ENCODE measurements at places on chromosomes 1 and 21.

- H3K4me1 ChIP-seq: no peaks in the 10 kb centered on the region
- no peak overlapping the region for H3K27ac ChIP-seq
- DNase-seq: no peak
- no peak overlapping the region for H3K4me3 ChIP-seq
- no peaks in the 10 kb centered on the region for H3K27me3 ChIP-seq
Measured at GRCh38 chr1:4177425-4178150, 277.5 kb upstream of the C1orf174 start.

DNA sequence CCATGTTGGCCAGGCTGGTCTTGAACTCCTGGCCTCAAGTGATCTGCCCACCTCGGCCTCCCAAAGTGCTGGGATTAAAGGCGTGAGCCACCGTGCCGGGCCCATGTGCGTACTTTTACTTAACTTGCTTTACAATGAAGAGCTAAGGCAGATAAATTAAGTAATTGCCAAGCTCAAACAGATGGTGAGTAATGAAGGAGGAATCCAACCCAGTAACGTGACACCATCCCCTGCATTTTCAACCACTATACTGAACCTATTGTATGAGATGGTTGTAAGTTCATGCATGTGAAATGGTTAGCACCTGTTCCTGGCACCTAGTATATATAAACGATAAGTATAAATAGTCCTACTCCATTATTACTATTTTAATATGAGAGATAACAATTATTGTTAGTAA is 588.0 kb upstream of the BEND5 start:
- no peaks in the 10 kb centered on the region for H3K27me3 ChIP-seq
- H3K36me3 ChIP-seq: no peaks in the 10 kb centered on the region
- no peak overlapping the region for H3K27ac ChIP-seq
- no peaks in the 10 kb centered on the region for H3K4me1 ChIP-seq
- DNase-seq: no peak
- H3K4me3 ChIP-seq: no peak overlapping the region

- H3K27me3 ChIP-seq: no peaks in the 10 kb centered on the region
- H3K4me3 ChIP-seq: no peak overlapping the region
- H3K27ac ChIP-seq: peak overlapping the region; percentile 67
- peaks cover 60% of the 10 kb centered on the region for H3K4me1 ChIP-seq
Measured at GRCh38 chr1:214473387-214473786, 78.0 kb downstream of the PTPN14 start.

DNA sequence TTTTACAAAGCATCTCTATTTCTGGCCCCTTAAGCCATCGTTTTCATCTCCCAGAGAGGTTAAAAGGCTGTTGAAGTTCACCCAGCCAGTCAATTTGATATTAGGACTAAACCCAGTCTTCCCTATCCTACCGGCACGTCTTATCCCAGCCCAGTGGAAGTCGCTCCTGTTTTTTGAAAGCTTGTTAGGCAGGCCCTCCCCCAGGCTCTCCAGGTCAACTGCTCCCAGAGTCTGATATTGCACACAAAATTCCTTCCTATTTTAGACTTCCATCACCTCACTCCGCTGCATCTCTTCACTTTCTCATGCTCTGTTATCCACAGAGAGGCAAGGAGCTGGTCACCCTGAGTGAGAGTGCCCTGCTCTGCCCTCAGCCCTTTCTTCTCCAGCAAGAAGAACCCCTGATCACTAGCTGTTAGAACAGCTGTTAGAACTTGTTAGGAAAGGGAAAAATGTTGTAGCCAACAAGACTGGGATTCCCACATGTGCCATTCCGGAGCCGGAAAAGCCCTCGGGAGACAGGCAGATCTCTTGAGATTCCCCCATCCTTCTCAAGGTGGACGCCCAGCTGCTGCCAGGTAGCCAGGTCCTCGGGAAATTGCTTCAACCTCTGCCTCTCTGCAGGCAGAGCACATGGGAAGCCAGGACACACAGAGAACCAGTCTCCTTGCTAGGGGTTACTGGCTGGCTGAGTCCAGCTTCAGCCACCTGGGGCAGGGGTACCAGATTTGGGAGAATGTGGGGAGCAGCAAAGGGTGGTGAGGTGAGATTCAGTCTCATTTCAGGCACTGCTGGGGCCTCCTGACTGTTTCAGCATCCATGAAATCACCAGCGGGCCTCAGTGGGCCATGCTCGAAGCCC is 25.7 kb downstream of the PLXNA2 start:
- H3K36me3 ChIP-seq: peaks cover 19% of the 10 kb centered on the region
- DNase-seq: no peak
- H3K4me1 ChIP-seq: peaks cover 68% of the 10 kb centered on the region
- peak overlapping the region; percentile 79 for H3K27ac ChIP-seq

DNA sequence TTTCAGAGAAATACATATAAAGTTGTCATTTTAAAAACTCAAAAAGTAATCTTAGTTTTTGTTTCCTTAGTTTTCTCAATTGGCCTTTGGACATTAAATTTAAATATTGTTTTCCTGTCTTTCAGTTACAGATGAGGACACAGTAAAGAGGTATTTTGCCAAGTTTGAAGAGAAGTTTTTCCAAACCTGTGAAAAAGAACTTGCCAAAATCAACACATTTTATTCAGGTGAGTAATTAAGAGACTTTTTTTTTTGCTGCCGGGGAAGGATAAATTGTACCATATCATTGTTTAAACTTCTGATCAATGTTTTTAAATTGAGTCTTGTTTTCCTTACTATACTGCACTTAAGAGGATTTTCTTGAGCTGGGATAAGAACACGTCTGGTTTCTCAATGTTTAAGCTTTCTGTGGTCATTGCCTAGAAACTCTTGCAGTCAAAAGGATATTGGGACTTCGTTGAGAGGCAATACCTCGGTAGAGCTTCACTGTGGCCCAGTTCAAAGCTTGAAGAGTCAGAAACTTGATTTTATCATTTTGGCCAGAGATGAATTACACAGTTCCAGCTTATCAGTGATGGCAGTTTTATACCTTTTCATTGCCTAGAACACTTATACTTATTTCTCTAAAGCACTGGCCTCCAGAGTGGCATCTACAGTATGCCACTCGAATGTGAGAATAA is 124.9 kb upstream of the KIAA1614 start:
- no peak overlapping the region for H3K27ac ChIP-seq
- 0 out of 2 replicates have a peak, but pooled peaks cover 7% of the 10 kb centered on the region for H3K36me3 ChIP-seq
- H3K4me1 ChIP-seq: peaks cover 2% of the 10 kb centered on the region
- DNase-seq: no peak
- no peak overlapping the region for H3K4me3 ChIP-seq

- H3K27me3 ChIP-seq: no peaks in the 10 kb centered on the region
- DNase-seq: no peak
- H3K36me3 ChIP-seq: no peaks in the 10 kb centered on the region
- no peak overlapping the region for H3K27ac ChIP-seq
- no peaks in the 10 kb centered on the region for H3K4me1 ChIP-seq
- no peak overlapping the region for H3K4me3 ChIP-seq
Measured at GRCh38 chr1:58864654-58865053, 80.8 kb upstream of the JUN start.

GRCh38 chr1:3548895-3549294 is 62.4 kb downstream of the MEGF6 start:
- H3K4me3 ChIP-seq: no peak overlapping the region
- no peak overlapping the region for H3K27ac ChIP-seq
- H3K4me1 ChIP-seq: no peaks in the 10 kb centered on the region
- no peak for DNase-seq

DNA sequence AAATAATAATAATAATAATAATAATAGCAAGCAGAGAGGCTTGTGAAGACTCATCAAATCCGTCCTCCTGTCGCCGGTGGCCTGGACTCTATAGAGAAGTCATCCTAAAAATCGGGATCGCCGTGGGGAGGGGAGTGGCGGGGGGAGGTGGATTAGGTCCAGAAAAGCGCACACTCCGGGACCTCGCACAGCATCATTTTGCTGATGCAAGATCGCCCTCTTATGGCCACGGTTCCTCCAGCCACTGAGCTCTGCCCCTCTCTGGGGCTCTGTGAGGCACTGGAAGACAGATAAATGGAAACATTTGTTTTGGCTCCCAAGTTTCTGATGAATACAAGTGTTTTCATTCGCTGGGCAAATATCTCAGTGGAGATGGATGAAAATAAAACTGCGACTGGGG is 612.0 kb downstream of the MATN1 start:
- no peak overlapping the region for H3K27ac ChIP-seq
- no peaks in the 10 kb centered on the region for H3K27me3 ChIP-seq
- no peaks in the 10 kb centered on the region for H3K4me1 ChIP-seq

GRCh38 chr1:209772126-209772525 is 12.2 kb downstream of the C1orf74 start:
- no peak overlapping the region for H3K4me3 ChIP-seq
- H3K36me3 ChIP-seq: no peaks in the 10 kb centered on the region
- no peak overlapping the region for H3K27ac ChIP-seq
- peaks cover 18% of the 10 kb centered on the region for H3K4me1 ChIP-seq
- peak; percentile 53 for DNase-seq
- no peaks in the 10 kb centered on the region for H3K27me3 ChIP-seq

- DNase-seq: no peak
- H3K27ac ChIP-seq: no peak overlapping the region
Measured at GRCh38 chr1:6695868-6696267, 5.7 kb downstream of the DNAJC11 start.

- H3K36me3 ChIP-seq: no peaks in the 10 kb centered on the region
- H3K27ac ChIP-seq: peak overlapping the region; percentile 80
- H3K4me1 ChIP-seq: no peaks in the 10 kb centered on the region
- H3K4me3 ChIP-seq: no peak overlapping the region
- no peaks in the 10 kb centered on the region for H3K27me3 ChIP-seq
- no peak for DNase-seq
Measured at GRCh38 chr21:46061518-46061917, 36.4 kb upstream of the COL6A2 start.

DNA sequence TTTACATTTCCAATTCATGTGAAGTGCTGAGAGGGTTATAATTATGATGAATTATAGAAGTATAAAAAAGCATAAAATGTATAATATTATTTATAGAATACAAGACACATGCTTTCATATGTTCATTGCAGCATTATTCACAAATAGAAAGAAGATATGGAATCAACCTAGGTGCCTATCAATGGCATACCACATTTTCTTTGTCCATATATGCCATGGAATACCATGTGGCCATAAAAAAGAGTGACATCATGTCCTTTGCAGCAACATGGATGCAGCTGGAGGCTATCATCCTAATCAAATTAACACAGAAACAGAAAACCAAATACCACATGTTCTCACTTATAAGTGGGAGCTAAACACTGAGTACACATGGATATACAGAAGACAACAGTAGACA is 85.1 kb upstream of the C1orf105 start:
- no peak overlapping the region for H3K4me3 ChIP-seq
- no peak overlapping the region for H3K27ac ChIP-seq
- no peaks in the 10 kb centered on the region for H3K27me3 ChIP-seq
- no peaks in the 10 kb centered on the region for H3K4me1 ChIP-seq
- H3K36me3 ChIP-seq: no peaks in the 10 kb centered on the region

DNA sequence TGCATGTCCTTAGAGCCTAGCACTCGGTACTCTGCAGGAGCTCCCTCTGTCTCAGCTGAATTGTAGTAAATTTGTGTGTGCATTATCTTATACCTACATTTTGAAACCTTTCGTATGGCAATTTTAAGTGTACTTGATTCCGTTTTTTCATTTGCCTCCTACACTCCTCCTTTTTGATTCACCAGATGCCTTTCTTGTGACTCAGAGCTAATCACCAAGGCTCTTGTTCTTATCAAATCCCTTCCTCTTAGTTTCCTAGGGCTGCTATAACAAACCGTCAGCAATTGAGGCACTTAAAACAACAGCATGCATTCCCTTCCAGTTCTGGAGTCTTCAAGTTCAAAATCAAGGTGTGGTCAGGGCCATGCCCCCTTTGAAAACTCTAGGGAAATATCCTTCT is 261.0 kb downstream of the ASTN1 start:
- no peak for DNase-seq
- H3K4me3 ChIP-seq: no peak overlapping the region
- H3K27ac ChIP-seq: no peak overlapping the region

- H3K27ac ChIP-seq: no peak overlapping the region
- H3K36me3 ChIP-seq: no peaks in the 10 kb centered on the region
- no peak overlapping the region for H3K4me3 ChIP-seq
- no peak for DNase-seq
- H3K27me3 ChIP-seq: peaks cover 6% of the 10 kb centered on the region
Measured at GRCh38 chr21:44564099-44564498, 5.5 kb upstream of the KRTAP10-3 start.

DNA sequence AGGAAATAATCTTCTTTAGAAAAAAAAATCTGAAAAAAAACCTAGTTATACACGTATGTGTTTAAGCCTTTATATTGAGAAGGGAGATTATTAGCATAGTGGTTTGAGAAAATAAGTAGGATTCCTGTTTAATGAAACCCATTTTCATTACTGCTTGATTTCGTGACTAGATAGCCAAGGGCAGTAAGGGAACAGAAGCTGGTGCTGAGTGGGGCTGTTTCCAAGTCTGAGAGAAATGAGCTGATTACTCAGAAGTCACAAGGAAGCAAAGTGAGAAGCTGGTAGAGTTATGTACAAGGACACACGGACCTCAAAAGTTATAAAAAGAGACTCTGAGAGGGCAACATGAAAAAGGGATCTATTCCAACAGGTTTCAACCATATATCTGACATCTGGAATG is 256.5 kb downstream of the TTLL7 start:
- H3K4me3 ChIP-seq: no peak overlapping the region
- H3K36me3 ChIP-seq: no peaks in the 10 kb centered on the region
- H3K27ac ChIP-seq: no peak overlapping the region
- DNase-seq: no peak

- no peak overlapping the region for H3K27ac ChIP-seq
- DNase-seq: no peak
- H3K27me3 ChIP-seq: no peaks in the 10 kb centered on the region
- H3K4me3 ChIP-seq: no peak overlapping the region
- H3K4me1 ChIP-seq: no peaks in the 10 kb centered on the region
Measured at GRCh38 chr1:18736958-18737357, 106.3 kb downstream of the PAX7 start.

DNA sequence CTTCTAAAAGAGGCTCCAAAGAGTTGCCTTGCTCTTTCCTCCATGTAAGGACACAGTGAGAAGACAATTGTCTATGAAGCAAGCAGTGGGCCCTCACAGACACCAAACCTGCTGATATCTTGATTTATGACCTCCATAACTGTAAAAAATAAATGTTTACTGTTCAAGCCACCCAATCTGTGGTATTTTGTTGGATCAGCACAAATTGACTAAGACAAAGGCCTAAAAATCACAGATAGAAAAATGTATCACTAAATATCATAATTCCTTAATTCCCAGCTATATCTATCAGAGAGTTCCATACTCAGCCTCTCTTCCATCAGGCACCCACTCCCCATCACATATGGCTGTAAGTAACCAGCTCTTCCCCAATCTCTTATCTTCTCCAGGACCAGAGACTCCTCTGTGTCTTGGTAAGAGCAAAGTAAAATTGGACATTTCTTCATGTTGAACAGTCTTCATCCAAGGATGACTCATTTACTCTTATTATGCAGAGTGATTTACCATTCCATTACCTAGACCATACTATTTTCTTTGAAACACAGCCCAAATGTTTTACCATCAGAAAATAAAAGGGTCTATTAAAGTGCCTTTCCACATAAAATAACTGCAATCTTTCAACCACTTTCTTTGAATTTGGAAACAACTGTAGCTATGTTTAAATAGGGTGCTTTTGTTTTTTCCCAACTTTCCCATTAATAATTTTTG is 503.6 kb downstream of the MRPL39 start:
- DNase-seq: no peak
- H3K4me3 ChIP-seq: no peak overlapping the region
- H3K4me1 ChIP-seq: no peaks in the 10 kb centered on the region
- no peaks in the 10 kb centered on the region for H3K36me3 ChIP-seq

GRCh38 chr1:163406772-163407171 is 85.0 kb downstream of the NUF2 start:
- no peak overlapping the region for H3K27ac ChIP-seq
- no peak overlapping the region for H3K4me3 ChIP-seq
- H3K27me3 ChIP-seq: no peaks in the 10 kb centered on the region
- no peak for DNase-seq
- no peaks in the 10 kb centered on the region for H3K4me1 ChIP-seq

All from SK-N-SH (cell line).